ENCODE measurements at places on chromosomes 5 and 9.

DNA sequence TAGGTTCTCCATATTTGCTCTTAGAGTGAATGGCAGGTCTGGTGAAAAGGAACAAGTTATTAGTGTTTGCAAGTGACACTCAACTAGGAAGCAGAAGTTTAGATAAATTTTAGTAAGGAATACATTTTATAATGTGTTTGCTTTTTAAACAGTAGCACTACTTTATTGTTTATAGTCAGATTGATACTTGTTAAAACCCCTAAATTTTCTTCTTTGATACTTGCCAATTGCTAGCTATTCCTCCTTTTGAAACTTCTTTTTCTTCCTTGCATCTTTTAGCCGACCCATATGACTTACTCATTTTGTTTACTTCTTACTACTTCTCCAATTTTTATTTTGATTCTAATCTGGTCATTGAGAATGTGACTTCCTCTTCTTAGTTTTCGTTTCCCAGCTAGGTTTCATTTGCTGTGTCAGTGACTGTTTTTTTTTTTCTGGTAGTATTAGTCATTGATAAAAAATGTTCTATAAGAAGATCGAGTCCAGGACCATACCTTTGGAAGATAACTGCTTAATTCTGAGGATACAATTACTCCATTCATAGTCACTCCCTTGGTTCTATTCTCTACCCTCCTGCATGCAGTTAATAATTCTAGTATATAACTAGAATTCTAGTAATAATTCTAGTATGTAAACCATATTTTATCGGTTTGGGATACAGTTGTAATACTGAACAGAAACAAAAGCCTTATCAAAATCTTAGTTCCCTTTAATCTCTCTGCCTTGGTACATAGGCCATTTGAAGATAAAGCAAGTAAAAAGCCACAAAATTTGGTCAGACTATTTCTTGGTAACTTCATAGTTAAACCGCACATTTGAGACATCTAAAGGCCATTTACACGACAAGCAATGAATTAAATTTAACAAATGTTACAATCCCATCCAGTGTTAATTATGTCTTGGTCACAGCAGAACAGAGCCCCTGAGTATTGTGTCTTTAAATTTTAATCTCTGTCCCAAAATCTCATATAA is 2.8 kb upstream of the RICTOR start:
- DNase-seq, result no peak

DNA sequence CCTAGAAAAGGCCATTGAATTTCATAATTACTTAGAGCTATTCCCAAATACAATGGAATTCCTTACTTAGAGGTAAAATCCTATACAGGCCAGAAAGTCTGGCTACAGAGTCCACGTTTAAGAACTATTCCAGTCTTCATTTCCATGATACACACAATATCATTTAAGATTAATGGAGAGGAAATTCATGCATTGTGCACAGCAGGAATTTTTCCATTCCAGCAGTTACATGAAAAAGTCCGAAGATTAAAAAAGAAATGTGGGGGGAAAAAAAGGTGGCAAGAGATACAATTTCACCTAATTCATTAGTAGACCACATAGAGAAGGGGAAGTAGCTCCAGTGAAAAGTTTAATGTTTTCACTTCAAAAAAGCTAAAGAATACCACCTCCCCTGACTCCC is 63.1 kb downstream of the CHD1 start:
- DNase-seq, result no peak

GRCh38 chr5:69149676-69150010 is 17.3 kb upstream of the CCNB1 start:
- DNase-seq, result no peak

GRCh38 chr5:151630088-151630487 is 39.0 kb upstream of the FAT2 start:
- no peak for DNase-seq

GRCh38 chr9:133449760-133450159 is 10.0 kb upstream of the CACFD1 start:
- no peak for DNase-seq

DNA sequence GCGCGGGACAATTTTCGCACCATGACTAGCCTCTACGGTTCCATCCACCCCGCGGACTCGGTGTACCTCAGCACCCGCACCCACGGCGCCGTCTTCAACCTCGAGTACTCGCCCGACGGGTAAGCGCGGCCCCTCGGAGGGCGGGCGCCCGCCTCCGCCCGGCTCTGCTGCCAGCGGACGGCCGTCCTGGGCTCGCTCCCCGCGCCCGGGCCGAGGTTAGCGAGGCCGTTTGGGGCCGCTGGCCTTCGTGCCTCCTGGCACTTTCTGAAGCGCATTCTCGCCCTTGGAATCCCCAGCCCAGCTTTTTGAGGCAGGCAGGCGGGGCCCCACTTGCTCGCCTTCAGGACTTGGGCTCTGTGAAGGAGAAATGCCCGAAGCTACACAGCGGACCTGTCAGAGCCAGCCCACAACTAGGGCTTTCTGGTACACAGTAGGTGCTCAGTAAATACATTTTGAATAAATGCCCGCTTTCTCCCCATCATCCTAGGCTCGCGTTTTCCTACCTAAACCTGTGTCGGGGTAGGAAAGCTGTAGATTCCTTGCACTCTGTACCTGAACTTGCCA is 772 bp downstream of the DCAF10 start:
- DNase-seq, result peak; percentile 52

- DNase-seq, result no peak
Measured at GRCh38 chr9:89732939-89733324, 128.1 kb downstream of the GADD45G start.

DNA sequence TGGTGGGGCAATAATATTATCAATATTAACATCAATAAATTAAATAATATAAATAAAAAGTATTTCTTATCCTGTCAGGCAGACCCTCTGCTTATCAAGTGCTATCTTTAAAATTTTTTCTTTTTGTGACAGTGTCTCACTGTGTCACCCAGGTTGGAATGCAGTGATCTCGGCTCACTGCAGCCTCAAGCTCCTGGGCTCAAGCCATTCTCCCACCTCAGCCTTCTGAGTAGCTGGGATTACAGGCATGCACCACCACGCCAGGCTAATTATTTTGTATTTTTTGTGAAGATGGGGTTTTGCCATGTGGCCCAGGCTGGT is 53.2 kb downstream of the NDST1 start:
- DNase-seq, result no peak

GRCh38 chr9:116151199-116151598 is 2.4 kb upstream of the PAPPA start:
- DNase-seq, result no peak

DNA sequence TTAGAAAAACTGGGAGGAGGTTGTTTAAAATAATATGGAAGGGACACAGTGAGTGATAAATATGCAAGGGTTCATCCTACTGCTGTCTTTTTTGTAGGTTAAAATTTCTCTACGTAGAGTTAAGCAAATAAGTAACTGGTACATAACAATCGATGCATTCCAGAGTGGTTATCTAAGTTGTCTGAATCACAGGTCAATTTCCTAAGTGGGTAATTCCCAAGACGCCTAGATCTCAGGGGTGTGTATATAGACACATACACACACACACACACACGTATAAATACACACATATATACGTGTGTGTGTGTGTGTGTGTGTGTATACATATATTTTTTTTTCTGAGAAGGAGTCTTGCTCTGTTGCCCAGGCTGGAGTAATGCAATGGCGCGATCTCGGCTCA is 22.3 kb downstream of the CAAP1 start:
- no peak for DNase-seq

- no peak for DNase-seq
Measured at GRCh38 chr9:135925496-135926133, 18.3 kb upstream of the CAMSAP1 start.

DNA sequence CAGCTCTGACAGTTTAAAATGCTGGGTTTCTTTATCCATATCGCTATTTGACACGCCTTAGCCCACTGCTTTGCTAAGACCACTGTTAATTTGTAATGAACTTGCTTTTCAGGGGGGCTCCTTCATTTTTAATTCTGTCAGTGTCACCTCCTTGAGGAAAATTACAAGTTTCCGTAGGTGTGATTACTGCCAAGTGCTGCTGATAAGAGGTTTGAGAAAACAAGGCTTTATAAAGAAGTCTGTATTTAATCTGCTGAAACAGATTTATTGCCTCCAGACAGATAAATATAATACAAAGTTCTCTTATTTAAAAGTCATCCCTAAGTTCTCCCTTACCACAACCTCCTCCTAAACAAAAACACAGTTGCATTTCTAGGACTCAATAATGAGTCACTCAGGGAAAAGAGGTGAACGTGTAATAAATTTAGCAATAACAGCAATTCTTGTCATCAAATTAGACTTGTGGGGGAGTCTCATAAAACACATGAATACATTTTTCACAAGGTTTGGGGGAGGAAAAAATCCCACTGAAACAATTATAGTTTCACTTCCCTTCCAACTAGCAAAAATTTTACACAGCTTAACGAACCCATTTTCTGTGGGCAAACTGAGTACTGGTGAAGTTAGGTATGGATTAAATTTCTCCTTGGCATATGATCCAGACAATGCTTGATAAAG is 72.8 kb downstream of the MAPKAP1 start:
- no peak for DNase-seq

DNA sequence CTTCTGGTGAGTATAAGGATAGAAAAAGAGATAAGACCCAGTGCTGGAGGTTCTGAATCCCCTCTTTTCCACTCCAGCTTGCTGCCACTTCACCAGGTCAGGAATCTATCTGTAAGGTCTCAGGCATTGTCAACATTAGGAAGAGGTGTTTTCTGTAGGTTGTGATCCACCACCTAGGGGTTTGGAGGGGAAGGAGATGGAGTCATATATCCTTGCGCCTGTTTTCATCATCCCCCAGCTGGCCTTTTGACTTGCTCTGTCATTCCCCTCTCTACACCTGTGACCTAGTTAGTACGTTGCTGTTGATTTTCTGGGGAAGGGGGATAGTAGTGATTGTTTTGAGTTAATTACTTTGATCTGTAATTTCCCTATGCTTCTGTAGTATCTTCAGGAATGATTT is 20.5 kb downstream of the SPINK5 start:
- DNase-seq, result no peak

DNA sequence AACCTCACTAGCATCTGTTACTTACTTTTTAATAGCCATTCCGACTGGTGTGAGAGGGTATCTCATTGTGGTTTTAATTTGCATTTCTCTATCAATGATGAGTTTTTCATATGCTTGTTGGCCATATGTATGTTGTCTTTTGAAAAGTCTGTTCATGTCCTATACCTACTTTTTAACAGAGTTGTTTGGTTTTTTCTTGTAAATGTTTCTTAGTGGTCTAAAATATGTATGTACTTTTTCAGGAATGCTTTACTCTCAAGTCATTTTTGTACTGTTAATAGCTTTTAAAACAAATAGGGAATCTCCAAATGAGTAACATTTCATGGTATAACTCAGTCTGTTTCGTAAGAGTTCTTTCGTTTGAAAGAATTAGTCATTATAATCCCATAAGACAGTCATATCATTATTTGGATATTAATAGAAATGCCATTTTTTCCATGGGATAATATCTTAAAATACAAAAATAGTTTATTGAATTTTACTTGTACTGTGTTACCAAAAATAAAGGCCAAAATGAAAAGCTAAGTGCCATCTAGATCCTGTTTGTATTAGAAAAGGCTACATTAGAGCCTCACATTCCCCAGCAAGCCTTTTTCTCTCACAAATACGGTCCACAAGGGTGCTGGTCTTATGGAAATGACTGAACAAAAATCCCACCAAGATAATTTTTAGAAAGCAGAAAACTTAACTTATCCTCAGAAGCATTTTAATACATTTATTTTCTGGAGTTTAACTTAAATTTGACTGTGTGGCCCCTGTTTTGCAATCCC is 247.7 kb downstream of the PJA2 start:
- peak; percentile 29 for DNase-seq

All from cardiac muscle cell (in vitro differentiated cells and primary cell).